Lung (tissue), 17 donors: ENCODE measurements at places on chromosomes 3 and 15. TPM values are rescaled to one million over a fixed set of nuclear protein-coding genes. Genes with fewer than 3 reads are reported as not detected.

The RBSN gene
- total RNA-seq: 33.8 TPM

The PIK3CB gene
- total RNA-seq: 34.9 TPM

GRCh38 chr3:151085889-151086483 lies 522 bp downstream of the MED12L start:
- H3K27ac ChIP-seq: no peak overlapping the region
- no peaks in the 10 kb centered on the region for H3K36me3 ChIP-seq
- no peaks in the 10 kb centered on the region for H3K4me1 ChIP-seq
- peak overlapping the region; percentile 39 for H3K4me3 ChIP-seq
- peak; percentile 27 for DNase-seq

- no peak overlapping the region for H3K4me3 ChIP-seq
- H3K27me3 ChIP-seq: no peaks in the 10 kb centered on the region
- no peak overlapping the region for H3K27ac ChIP-seq
- peaks cover 2% of the 10 kb centered on the region for H3K4me1 ChIP-seq
- no peaks in the 10 kb centered on the region for H3K36me3 ChIP-seq
- DNase-seq: no peak
Measured at GRCh38 chr3:188754267-188754666, 417.5 kb upstream of the TPRG1 start.

DNA sequence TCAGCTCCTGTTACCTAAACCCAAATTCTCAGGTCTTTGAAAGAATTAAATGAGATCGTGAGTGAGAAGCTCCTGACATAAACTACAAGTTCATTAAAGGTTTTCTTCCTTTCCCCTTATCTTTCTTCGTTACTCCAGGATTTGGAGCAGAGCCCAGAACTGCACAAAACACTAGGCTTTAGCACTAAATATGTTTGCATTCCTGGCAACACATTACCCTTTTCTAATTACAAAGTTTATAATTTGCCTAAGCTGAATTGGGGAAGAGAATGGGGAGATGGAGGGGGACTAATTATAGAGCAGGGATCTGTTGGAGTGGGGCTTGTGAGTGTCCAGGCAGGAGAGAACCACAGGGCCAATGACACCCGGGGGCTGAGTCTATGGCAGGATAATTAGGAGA lies 109.7 kb downstream of the SV2B start:
- peak; percentile 32 for DNase-seq
- H3K4me1 ChIP-seq: peaks cover 26% of the 10 kb centered on the region
- no peak overlapping the region for H3K27ac ChIP-seq
- H3K36me3 ChIP-seq: no peaks in the 10 kb centered on the region
- no peaks in the 10 kb centered on the region for H3K27me3 ChIP-seq

DNA sequence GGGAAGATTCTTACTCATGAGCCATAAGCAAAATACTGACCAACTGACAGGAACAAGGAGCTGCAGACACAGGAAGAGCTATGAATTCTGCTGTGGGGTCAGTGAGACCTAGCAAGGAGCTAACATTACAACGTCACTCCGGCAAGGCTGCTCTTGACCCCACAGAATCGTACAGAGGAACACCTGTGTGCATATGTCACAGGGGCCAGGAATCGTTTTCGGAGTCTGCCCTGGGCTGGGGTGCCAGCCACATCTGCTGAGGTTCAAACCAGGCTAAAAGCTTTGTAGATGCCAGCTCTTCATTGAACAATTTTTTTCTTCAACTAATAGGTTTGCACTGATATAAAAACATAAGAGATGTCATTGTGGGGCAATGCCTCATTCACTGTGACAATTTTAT lies 82.6 kb downstream of the LRRK1 start:
- H3K4me1 ChIP-seq: no peaks in the 10 kb centered on the region
- no peaks in the 10 kb centered on the region for H3K27me3 ChIP-seq
- no peak for DNase-seq
- H3K27ac ChIP-seq: no peak overlapping the region
- H3K36me3 ChIP-seq: peaks cover 2% of the 10 kb centered on the region
- H3K4me3 ChIP-seq: no peak overlapping the region

GRCh38 chr3:174444391-174444790 lies 414.7 kb upstream of the NAALADL2 start:
- H3K36me3 ChIP-seq: no peaks in the 10 kb centered on the region
- no peaks in the 10 kb centered on the region for H3K27me3 ChIP-seq
- H3K4me3 ChIP-seq: no peak overlapping the region
- no peak for DNase-seq
- peaks cover 18% of the 10 kb centered on the region for H3K4me1 ChIP-seq
- H3K27ac ChIP-seq: no peak overlapping the region

- peaks cover 8% of the 10 kb centered on the region for H3K4me1 ChIP-seq
- peak; percentile 39 for DNase-seq
Measured at GRCh38 chr3:149371001-149371722, 6.3 kb downstream of the TM4SF1 start.

- no peaks in the 10 kb centered on the region for H3K27me3 ChIP-seq
- H3K4me1 ChIP-seq: peaks cover 30% of the 10 kb centered on the region
- no peak overlapping the region for H3K4me3 ChIP-seq
- H3K27ac ChIP-seq: no peak overlapping the region
- peak; percentile 83 for DNase-seq
Measured at GRCh38 chr3:65669163-65669875, 369.4 kb downstream of the MAGI1 start.
